ENCODE measurements at places on chromosomes 6 and 20. TPM values are rescaled to one million over a fixed set of nuclear protein-coding genes. Genes with fewer than 3 reads are reported as not detected.

- DNase-seq = no peak
Measured at GRCh38 chr6:22098601-22099031, 198.2 kb downstream of the PRL start.

DNA sequence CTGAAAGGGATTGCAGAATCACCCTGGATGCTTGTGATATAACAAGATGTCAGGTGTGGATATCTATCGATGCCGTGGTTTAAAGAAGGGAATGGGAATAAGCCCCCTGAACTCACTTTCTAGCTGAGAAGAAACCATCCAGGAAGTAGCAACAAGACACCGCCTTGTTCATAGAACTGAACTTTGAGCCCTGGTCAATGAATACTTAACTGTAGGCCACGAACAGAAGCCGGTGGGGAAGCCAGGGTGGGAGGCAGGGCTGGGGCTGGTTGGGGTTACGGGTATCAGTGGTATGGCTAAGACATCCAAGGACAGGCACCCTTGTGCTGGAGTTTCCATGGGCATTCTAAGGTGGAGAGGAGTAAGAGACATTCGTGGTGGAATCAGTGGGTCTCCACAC is 61.0 kb downstream of the UST start:
- DNase-seq = no peak

- DNase-seq = no peak
Measured at GRCh38 chr20:59320426-59320825, 20.0 kb downstream of the EDN3 start.

- DNase-seq = no peak
Measured at GRCh38 chr20:44678242-44678641, 26.7 kb upstream of the ADA start.

DNA sequence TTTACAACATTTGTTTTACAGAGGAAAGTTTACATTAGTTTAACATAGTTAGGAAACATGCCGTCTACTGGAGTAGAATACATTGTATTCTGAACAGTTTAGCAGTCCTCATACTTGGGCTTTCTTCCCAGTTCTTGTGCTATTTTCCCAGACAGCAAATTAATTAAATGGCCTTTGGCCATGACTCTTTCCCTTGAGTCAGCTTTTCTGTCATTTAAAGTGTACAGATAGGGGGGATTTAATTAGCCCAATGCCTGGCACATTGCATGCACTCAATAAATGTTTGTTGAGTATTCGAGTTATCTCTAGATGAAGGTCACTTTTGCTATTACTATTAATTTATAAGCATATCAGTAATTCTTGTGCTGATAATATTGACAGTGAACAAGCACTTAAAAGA is 1.6 kb downstream of the TMEM244 start:
- DNase-seq = no peak

GRCh38 chr20:12750221-12750620 is 258.6 kb upstream of the SPTLC3 start:
- DNase-seq = no peak

- DNase-seq = no peak
Measured at GRCh38 chr6:148240861-148241477, 101.7 kb upstream of the SASH1 start.

Gene FUT9
- polyA plus RNA-seq = not detected

Gene AKAP12
- polyA plus RNA-seq = 14.0 TPM

Gene ETV7
- 0.18 TPM for polyA plus RNA-seq

Data from right cardiac atrium (tissue), 5 donors.